Mesothelial cell of epicardium (in vitro differentiated cells): ENCODE measurements at places on chromosomes 6 and 20. TPM values are rescaled to one million over a fixed set of nuclear protein-coding genes. Genes with fewer than 3 reads are reported as not detected.

IMPG1 gene
- not detected in 3 replicates for total RNA-seq

OR2H2 gene
- total RNA-seq, result not detected in 3 replicates

KCNK5 gene
- total RNA-seq, result 2.5 to 2.9 TPM (median 2.7 TPM) in 3 replicates

NFATC2 gene
- 13.1 to 14.0 TPM (median 14.0 TPM) in 3 replicates for total RNA-seq

SLC22A23 gene
- 24.3 to 25.0 TPM (median 24.5 TPM) in 3 replicates for total RNA-seq

KIFC1 gene
- 30.1 to 31.3 TPM (median 30.3 TPM) in 3 replicates for total RNA-seq

TNNC2 gene
- 0.54 to 0.79 TPM in 2 of 3 replicates, not detected in the other for total RNA-seq

- no peak overlapping the region for H3K4me3 ChIP-seq
- no peak for DNase-seq
- no peak overlapping the region for H3K27ac ChIP-seq
- H3K27me3 ChIP-seq, result peaks cover 15% of the 10 kb centered on the region
- no peaks in the 10 kb centered on the region for H3K36me3 ChIP-seq
- peaks cover 11% of the 10 kb centered on the region for H3K4me1 ChIP-seq
Observed at GRCh38 chr6:108841377-108841855, 6.8 kb upstream of the ARMC2 start.

DNA sequence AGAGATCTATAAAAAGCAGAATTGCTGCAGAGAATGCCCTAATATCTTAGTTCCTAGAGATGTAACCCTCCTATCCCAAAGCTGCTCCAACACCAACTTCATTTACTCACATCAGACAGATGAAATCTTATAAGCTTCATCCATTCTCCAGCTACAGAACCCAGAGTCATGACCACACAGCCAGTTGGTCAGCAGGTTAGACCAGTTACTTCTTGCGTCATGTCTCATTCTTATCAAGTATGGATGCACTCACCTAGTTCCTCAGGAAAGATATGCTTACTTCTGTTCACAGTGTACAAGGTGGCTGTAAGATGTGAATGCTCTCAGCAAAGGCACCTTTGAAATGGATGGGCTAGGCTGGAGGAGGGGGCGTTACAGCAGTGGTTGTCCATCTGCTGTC, 47.9 kb upstream of the ISM1 start:
- no peak overlapping the region for H3K27ac ChIP-seq
- H3K36me3 ChIP-seq, result peaks cover 5% of the 10 kb centered on the region
- H3K4me3 ChIP-seq, result no peak overlapping the region
- peaks cover 7% of the 10 kb centered on the region for H3K4me1 ChIP-seq

DNA sequence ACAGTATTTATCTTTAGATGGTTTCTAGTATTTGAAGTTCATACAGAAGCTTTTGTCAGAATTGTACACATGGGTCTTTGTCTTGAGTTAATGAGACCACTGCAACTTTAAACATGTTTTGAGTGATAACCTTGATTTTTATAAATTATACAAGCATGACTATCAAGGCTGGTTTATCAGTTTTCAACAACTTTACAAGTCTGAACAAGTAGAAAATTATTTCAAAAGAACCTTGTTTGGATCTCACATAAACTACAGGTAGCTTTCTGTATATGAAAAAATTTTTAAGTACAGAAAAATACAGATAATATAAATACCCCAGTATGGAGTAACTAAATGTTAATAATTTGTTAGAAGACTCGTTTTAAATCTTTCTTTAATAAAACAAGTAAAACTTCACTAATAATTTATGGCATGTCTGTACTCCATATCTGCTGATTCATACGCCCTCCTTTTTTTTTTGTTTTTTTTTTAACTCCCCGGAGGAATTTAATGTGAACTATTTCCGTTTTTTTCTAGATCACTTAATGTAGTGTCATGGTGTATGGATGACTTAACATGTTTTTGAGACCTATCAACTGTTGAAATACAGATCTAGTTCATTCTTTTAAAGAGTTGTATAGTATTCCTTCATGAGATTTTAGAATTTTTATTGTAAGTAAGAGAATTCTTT, 18.3 kb downstream of the VAPB start:
- no peak for DNase-seq
- peaks cover 19% of the 10 kb centered on the region for H3K4me1 ChIP-seq
- peak overlapping the region; percentile 67 for H3K27ac ChIP-seq
- peaks cover 7% of the 10 kb centered on the region for H3K36me3 ChIP-seq

DNA sequence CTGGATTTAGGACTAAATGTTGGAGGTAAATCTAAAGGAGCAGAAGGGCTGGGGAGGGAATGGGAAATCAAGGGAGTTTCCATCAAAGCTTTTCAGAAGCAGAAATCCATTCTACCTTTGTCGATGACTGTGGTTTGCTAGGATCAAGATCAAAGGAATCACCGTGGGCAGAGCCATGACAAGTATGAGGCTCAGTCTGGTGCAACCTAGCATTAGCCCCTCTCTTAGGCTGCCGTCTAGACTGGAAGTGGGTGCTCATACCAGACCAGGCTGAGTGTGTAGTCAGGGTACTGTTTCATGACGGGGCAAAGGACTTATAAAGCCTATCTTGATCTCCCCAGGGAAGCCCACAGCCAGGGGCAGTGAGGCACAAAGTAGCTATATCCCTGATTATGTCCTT, 120.5 kb downstream of the BMP2 start:
- no peak for DNase-seq
- H3K27me3 ChIP-seq, result peaks cover 9% of the 10 kb centered on the region
- H3K36me3 ChIP-seq, result no peaks in the 10 kb centered on the region
- peaks cover 29% of the 10 kb centered on the region for H3K4me1 ChIP-seq
- no peak overlapping the region for H3K4me3 ChIP-seq

- peaks cover 39% of the 10 kb centered on the region for H3K4me1 ChIP-seq
- peak overlapping the region; percentile 100 for H3K27ac ChIP-seq
- H3K4me3 ChIP-seq, result peak overlapping the region; percentile 99
- peaks cover 6% of the 10 kb centered on the region for H3K36me3 ChIP-seq
- H3K27me3 ChIP-seq, result no peaks in the 10 kb centered on the region
- no peak for DNase-seq
Observed at GRCh38 chr6:113968472-113968871, 2.5 kb downstream of the HDAC2 start.

GRCh38 chr6:18039481-18039880, 52.0 kb upstream of the KIF13A start:
- peaks cover 24% of the 10 kb centered on the region for H3K4me1 ChIP-seq
- H3K36me3 ChIP-seq, result no peaks in the 10 kb centered on the region
- no peak overlapping the region for H3K27ac ChIP-seq
- no peaks in the 10 kb centered on the region for H3K27me3 ChIP-seq

- no peaks in the 10 kb centered on the region for H3K36me3 ChIP-seq
- H3K4me1 ChIP-seq, result no peaks in the 10 kb centered on the region
- H3K4me3 ChIP-seq, result no peak overlapping the region
- H3K27ac ChIP-seq, result no peak overlapping the region
- peaks cover 9% of the 10 kb centered on the region for H3K27me3 ChIP-seq
Observed at GRCh38 chr6:66396549-66396948, 689.5 kb upstream of the EYS start.

DNA sequence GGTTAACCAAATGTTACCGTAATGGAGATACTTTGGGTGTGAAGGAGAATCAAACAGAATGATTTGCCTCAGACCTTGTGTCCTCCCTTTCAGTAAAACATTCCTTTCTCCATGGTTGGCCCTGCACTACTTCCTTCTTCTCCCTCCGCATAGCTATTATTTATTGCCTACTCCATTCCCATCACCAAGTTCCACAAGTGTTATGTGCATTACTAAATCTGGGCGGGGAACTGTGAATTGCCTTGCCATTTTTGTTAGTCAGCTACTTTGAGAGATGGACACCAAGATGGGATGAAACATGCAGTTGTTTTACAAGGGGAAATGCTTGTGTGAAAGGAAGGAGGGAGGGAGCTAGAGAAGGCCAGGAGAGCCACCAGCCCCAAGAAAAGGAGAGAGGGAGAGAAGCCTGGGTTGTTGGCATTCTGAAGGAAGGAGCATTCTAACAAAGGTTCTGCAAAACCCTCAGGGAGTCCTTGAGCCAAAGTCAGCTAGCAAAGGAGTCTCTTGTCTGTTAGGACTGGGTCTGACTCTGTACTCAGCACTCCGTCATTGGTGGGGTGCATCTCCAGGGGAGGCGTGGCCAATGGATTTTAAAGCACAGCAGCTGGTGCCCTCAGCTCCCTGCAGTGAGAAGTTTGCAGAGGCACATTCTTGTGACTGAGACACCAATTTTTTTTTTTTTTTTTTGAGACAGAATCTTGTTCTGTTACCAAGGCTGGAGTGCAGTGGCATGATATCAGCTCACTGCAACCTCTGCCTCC, 83.6 kb upstream of the CHD6 start:
- no peak overlapping the region for H3K4me3 ChIP-seq
- DNase-seq, result no peak
- H3K27ac ChIP-seq, result no peak overlapping the region
- peaks cover 9% of the 10 kb centered on the region for H3K27me3 ChIP-seq
- peaks cover 2% of the 10 kb centered on the region for H3K4me1 ChIP-seq
